Cerebellar nuclear complex (tissue), 1 donor: ENCODE measurements at places on chromosomes 16 and 17.

- no peak for DNase-seq
Measured at GRCh38 chr17:32279891-32280716, 14.5 kb downstream of the RHBDL3 start.

DNA sequence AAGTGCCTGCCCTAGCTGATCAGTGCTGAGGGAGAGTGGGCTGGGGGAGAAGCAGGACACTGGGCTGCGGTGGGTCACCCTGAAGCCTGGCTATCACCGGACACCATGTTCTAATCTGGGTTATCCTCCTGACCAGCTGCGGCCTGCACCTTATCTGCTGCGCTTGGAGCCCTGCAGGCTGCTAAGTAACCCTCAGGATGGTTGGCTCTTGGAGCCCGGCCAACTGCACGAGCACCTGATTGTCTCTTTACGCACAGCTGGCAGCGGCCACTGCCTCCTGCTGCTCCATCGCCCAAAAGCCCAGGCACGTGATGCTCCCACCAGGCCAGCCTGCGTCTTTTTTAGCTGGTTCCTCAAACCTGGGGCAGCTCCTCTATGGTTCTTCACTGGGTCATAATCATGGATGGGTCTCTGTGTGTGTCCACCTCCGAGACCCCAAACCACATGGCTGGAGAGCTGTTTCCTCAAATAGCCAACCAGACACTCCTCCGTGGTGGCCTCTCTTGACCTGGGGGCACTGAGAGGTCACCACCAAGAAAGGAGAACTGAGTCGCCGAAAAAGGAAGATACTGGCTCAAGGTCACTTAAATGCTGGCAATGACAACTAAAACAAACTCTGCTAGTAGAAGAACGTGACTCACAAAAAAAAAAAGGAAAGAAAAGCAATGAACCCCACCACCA is 21.7 kb downstream of the SPHK1 start:
- no peak for DNase-seq

DNA sequence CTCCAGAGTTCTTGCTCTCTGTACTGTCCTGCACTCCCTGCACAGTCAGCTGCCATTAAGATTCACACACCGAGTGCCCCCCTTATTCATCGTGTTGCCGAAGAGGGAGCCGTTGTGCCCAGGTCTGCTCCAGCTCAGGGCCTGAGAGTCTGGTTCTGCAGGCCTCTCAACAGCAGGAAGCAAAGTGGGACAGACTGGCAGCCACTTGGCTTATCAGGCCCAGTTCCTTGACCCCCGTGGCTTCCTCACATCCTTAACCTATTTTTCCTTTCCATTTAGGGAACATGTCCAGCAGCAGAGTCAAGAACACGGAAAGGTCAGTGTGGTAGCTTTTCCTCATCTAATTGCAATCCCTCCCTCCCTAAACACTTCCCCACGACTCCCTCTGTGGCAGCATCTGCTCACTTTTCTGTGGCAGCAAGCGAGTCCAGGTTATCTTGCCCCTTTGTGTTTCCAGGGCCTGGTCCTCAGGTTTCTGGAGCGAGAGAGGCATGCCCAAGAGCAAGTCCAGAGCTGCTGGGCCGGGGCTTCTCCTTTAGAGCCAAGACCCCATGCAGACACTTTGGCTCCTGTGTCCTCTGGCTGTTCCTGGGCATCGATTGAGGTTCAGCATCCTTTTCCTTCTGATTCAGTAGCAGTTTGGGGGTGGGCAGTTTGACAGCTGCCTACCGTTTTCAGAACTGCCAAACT is 22.1 kb upstream of the ADAM11 start:
- DNase-seq = no peak

GRCh38 chr16:69315486-69316311 is 4.5 kb downstream of the VPS4A start:
- DNase-seq = no peak

DNA sequence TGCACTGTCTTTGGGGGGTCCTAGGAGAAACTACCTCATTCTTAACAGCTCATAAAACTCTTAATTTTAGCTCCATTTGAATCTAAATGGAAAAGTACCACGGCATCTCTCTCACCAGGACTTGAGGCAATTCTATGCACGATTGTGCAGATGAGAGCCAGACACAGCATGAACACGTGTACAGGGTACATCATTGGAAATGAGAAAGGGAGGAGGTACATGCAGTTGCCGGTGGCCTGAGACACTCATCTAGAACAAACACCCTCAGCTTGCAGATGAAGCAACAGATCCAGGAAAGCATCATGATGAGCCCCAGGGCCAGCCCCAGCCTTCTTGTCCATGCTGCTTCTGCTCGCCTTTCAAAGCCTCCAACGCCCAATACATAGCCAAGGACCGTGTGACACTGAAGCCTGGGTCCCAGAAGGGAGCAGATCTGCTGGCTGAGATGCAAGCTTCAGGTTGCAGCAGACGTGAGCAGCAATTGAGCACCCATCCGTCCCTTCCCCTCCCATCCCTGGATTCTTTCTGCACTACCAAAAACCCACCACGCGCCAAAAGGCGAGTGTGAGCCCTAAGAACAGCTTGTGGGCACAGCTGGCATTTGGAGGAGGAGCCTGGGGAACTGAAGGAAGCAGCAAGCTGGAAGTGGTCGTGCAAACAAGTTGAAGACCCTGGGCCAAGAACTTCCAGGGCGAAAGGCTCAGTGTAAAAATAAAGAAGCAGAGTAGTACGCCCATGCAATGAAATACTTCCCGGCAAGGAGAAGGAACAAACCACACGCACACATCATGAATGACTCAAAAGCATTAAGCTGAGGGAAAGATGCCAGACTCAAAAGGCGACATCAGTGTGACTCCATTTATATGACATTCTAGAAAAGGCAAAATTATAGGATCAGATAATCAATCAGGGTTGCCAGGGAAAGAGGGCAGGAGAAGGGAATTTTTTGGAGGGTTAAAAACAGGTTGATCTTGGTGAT is 7.3 kb upstream of the RCVRN start:
- DNase-seq = no peak

DNA sequence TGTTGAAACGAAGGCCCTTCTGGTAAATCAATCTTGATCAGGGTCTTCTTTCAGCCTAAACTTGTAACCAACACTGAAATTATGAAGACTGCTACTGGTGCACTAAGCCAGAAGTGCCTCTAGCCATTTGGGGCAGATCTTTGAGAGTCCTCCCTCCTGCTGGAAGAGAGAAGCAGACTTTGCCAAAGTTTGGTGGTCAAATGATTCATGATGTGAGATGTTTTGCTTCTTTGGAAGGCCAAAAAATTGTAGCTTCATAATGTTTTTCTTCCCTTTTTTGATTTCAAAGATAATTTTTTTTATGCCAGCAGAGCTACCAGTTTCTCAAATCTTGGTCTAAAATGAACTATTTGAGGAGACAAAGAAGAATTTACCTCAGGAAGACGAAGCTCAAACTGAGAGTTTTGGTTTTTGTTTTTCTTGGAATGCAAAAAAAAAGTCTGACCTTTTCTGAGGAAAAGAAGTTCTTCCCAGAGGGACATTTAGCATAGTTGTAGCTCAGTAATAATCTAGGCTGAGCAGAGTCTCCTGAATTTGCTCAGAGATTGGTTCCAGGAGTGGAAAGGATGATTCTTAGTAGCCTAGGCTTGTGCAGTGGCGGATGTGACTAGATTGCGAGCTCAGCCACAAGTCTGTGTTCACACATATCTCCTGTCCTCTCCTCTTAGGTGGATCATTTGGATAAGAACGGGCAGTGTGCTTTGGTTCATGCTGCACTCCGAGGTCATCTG is 50.9 kb downstream of the CYB561 start:
- no peak for DNase-seq

GRCh38 chr17:67276075-67276474 is 31.1 kb upstream of the HELZ start:
- no peak for DNase-seq

DNA sequence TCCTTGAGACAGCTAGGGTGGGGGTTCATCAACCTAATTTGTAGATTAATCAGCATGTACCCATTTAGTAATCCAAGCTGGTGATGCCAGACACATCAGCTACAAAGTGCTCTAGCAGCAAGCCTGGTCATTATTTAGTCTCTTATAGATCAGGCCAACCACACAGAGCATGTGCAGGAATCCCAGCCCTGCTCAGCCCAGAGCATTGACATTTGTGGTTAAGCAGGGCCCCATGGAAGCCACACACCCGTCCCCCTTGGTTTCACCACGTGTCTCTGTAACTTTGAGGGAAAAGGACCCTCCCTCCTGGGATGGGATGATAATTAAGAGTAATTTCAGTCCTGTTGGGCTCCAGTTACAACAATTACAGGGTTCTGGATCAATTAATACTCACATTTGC is 268.8 kb upstream of the RPL38 start:
- no peak for DNase-seq

DNA sequence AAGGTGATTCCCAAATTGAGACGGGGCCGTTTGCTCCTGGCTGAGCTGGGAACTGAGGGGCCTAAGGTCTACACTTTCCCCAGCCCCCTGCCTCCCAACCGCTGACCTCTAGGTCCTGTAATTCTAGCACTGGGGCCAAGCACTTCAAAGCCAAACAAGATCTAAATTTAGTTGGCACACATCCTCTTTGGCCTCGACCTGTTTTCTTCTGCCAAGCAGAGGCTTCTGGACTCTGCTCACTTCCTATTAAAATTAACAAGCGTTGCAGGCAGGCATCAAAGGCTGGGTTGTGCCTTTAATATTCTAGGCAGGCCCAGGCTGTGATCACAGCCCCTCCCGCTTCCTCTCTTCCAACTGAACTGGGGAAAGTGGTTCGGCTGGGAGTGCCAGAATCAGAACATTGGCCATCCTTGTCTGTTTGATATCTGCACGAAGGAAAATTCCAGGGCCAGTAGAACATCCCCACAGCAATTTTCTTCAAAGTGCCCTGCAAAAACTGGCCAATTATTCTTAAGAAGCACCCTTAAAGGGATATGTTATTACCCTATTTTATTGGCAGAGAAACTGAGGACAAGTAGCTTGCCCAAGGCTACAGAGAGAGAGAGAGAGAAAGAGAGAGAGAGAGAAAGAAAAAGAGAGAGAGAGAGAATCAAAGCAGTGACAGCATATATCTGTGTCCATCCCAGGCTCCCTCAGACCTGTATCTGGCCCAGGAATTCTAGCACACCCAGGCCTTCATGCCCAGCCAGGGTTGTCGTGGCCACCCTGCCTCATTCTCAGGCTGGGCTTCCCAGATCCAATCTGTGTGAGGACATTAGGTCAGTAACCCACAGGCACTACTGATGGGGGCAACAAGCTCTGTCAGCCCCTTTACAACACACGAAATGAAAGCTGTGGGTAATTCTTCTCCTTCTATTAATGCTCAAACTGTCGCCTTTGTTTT is 12.8 kb upstream of the MT4 start:
- no peak for DNase-seq

DNA sequence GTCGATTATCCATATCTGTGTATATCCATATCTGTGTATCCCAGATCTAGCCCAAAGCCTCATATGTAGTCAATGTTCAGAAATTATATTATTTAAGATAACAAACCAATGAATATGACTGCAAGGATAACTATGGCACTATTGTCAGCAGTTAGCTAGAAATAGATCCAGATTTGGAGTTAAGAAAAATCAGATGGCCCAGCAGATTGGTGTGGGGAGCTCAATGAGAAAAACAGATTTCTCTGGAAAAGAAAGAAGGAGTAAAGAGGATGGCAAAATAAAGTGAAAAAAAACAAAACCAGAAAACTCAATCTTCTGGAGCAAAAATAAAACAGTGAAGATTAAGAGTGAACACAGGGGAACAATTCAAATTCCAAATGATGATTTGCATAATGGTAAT is 10.6 kb upstream of the CDH8 start:
- no peak for DNase-seq

DNA sequence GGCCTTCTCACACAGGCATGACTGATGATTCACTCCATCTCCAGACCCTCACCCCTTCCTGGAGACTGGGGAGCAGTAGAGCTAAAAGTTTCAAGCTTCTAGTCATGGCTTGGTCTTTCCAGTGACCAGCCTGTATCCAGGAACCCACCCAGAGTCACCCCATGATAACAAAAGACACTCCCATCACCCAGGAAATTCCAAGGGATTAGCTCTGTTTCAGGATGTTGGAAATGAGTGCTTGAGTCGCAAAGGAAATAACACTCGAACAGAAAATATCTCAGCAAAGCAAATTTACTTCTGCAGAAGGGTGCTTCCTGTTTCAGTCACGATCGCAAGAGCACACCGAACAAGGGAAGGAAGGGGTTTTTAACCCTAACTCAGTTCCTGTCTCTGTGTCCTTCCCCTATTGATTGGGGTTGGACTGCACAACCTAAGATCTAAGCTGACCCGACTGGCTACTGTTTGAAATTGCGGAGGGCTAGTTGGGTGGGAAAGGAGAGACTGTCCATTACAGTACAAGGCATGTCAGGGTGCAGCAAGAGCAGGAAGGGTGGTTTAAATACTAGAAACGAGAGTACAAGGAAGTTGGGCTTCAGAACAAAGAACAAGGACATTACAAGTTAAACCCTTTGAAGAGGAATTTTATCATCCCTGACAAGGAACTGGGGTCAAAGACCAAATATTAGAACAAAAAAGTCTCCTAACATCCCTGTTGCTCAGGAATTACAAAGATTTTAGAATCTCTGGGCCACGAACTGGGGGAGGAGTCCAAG is 224.4 kb upstream of the CACNG5 start:
- no peak for DNase-seq

DNA sequence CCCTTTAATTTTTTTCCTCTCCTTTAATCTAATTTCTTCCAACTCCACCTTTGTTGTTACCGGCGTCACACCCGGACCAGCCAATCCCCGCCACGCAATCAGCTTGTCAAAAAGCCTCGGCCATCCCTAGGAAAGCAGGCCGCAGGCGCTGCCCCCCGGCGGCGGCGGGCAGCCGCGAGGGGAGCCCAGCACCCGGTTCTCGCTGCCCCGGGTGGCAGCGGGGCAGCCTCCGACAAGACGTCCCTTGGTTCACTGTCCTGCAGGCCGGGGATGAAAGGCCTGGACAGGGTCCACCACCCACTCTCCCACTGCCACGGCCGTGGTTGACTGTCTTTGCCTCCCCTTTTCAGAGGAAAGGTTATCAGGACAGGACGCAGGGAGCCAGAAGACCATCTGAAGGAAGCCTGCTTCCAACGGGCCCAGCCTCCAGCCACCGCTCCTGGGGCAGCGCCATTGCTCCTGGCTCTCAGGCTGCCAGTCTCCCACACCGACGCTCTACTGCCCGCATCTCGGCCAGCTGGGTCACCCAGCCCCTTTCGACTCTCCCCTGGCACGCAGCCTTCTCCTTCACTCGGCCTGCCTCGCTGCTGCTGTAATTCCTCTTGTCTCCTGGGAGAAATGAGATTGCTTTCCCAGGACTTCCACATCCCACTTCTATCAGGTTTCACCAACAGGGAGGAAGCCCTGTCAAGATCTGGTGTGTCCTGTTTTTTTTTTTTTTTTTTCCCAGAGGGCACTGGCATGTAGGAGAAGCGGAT is 2.8 kb upstream of the UBTF start:
- DNase-seq = peak; percentile 80

GRCh38 chr16:4361944-4362311 is 9.7 kb upstream of the VASN start:
- DNase-seq = no peak

DNA sequence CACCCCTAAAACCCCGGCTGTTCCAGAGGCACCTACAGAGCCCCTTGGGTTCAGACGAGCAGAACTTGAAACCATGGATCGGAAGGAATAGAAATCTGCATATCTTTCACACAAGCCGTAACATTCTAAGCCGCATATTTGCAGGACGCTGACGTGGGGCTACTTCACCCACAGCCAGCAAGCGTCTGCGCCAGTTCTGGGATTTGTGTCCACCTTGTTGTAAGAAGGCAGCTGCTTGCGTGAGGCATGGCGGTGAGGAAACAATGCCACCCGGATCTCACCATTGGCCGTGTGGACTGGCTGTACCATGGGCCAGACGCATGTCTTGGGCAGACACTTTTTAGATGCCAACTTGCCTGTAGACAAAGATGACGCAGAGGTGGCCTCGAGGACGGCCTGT is 34.5 kb downstream of the TNFRSF13B start:
- DNase-seq = no peak
